Activated CD8-positive, alpha-beta T cell treated with anti-CD3 and anti-CD28 coated beads for 36 hours (primary cell): ENCODE measurements at places on chromosomes 2 and 18.

GRCh38 chr18:53747663-53748160 lies 476.8 kb downstream of the MBD2 start:
- no peak for DNase-seq

DNA sequence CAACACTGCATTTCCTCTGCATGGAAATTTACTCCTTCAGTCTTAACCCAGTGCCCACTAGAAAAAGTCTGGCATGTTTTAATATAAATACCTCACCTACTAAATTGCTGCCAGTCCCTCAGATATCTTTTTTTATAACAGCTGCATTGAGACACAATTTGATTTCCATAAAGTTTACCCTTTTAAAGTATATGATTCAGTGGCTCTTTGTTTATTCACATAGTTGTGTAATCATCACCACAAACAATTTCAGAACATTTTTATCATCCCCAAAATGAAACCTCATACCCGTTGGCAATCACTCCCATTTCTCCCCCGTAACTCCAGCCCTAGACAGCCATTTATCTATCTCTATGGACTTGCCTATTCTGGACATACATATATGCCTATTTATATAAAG lies 17.0 kb upstream of the FRZB start:
- no peak for DNase-seq

DNA sequence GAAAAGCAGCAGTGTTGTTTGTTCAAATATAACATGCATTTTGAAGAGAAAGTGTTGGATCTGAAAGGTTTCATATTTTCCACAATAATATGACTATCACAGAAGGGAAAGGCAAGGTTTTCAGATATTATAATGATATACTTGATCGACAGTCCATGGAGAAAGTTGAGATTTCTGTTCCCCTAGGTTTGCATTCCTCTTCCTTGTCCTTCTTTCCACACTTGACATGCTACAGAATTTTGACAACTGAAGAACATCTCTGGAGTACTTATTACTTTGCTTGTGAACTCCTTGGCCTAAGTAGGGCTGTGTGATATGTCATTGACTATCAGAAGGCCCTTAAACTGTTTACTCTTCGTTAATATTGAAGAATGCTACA lies 46.5 kb downstream of the TMEFF2 start:
- no peak for DNase-seq

DNA sequence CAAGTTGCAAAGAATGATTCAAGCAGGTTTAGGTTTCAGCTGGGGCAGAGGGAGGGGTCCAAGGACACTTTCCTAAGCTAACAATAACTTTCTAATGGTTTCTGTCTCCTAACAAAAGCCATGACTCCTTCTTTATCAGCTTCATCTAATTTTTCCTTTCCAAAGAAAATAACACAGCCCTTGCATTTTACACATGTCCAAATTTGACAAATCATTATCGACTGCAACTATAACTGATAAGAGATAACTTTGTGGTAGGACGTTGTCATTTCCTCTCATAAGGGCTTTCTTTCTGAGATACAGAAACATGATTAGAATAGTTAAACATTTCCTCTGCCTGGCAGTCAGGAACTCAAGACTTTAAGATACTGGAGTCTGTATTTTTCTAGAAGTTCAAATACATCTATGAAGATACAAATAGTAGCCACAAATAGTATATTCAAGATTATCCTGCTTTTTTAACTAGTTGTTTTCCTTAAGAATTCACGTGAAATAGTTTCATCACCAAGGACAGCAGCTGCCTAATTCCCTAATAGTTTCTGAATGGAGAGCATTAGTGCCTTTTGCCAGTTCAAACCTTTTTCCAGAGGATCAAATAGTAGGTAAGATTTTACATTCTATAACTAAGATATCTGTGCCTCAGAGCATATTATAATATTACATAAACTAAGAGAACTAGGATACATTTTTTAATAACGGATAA lies 263.2 kb downstream of the EXOC6B start:
- DNase-seq = no peak

DNA sequence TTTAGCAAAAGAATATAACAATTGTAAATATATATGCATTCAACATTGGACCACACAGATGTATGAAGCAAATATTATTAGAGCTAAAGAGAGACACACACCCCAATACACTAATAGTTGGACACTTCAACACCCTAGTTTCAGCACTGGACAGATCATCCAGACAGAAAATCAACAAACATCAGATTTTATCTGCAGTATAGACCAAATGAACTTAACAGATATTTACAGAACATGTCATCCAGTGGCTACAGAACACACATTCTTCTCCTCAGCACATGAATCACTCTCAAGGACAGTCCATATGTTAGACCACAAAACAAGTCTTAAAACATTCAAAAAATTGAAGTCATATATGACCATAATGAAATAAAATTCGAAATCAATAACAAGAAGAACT lies 22.1 kb upstream of the EVA1A start:
- no peak for DNase-seq

DNA sequence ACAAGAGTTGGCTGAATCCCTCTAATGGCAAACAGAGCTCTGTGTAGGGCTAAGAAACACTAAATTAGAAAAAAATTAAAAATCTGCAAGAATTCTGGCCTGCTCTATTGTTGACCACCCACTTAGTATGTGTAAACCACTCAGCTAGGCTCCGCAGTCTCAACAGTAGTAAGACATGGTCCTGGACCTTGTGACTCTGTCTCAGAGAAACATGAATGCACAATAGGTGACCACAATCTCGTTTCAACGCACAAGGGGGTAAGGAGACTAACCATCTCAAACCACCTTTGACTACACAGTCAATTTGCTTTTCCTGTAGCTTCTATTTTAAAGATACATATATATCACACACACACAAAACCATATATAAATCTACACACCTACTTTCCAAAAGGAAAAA lies 16.5 kb downstream of the SEPTIN10 start:
- no peak for DNase-seq

DNA sequence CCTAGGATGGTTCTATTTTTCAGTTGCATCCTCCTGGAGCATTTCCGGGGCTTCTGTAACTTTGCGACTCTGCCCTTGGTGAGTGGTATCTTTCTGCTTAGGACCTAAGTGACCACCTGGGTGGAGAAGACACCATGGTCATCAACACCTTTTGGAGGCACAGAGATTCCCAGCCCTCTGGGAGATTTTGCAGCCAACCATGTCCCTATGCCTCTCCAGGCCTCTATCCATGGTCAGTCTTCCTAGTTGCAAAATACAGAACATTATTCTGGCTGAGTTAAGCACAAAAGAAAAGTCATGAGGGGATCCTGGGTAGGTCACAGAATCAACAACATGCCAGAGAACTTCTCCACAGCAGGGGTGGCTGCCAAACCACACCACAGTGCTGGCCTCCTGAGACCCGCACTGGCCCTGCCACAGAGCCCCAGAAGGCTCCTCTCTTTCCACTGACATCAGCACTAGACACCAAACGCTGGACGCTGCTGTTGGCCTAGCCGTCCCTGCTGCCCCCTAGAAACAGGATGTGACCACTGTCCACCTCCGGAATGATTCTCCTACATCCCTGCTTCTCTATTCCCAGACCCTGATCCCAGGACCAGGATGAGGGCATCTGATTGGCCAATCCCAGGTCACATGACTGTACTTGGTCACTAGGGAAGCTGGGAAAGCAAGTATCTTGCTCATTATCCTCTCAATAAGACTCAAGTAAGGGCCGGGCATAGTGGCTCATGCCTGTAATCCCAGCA lies 47.7 kb downstream of the SMAD7 start:
- DNase-seq = no peak

- no peak for DNase-seq
These were observed 37.6 kb upstream of the PMAIP1 start for GRCh38 chr18:59861963-59862819.

DNA sequence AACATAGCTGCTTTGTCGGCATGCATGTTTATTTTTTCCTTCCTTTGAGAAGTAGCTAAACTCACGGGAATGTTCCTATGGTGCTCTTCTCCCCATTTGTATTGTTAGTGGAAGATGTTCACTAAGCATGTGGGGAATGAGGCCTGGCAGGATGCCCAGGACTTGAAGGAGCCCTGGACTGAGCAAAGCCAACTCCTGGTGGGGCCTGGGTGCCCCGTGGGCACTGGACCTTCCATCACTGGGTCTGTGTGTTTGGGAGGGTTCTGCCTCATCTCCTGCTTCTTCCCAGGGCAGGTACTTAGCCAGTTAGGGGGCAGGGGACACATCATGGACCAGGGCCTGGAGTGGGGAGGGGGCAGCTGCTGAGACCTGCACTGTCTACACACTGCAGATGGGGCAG lies 49.3 kb downstream of the ACAA2 start:
- DNase-seq = no peak

DNA sequence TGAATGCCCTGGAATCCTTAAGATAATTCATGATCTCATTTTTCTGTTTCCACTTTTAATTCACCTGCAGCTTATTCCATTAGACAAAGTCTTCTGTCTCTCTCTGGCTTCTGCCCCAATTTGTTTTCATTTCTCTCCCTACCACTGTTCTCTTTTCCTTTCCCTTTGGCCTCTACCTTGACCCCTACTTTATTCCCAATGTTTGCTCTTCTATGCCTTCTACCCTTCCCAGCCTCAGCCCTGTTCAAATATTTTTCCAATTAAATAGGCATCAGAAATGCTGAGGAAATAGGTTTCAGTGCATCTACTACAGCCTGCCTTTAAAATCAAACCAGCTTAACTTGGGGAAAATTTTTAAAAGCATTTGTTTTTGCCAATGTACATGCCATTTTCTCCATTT lies 443.7 kb upstream of the CWC22 start:
- no peak for DNase-seq
